ENCODE measurements at places on chromosomes 12 and 14.

DNA sequence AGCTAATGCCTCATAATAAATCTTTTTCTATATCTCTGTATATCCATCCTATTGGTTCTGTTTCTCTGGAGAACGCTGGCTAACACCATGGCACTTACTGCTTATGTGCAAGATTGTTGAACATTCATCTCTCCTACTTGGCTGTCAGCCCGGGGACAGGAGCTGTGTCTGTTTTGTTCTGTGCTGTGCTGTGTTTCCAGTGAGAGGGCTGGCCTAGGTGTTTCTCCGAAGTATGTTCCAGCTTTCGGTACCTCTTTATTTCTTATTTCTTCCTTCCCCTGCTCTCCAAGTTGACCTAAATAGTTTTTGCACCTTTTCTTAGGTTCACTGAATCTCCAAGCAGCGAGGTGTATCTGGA lies 18.8 kb upstream of the NR4A1 start:
- DNase-seq = peak; percentile 48

GRCh38 chr14:78022059-78022458 lies 148.1 kb upstream of the NRXN3 start:
- DNase-seq = peak; percentile 45

- DNase-seq = no peak
Measured at GRCh38 chr12:58242796-58243630, 301.6 kb downstream of the ATP23 start.

- no peak for DNase-seq
Measured at GRCh38 chr14:64394977-64395633, 7.0 kb downstream of the MTHFD1 start.

GRCh38 chr14:105398726-105399465 lies 558 bp downstream of the TEX22 start:
- DNase-seq = peak; percentile 46
